T-cell (primary cell): ENCODE measurements at places on chromosomes 7 and 10. TPM values are rescaled to one million over a fixed set of nuclear protein-coding genes. Genes with fewer than 3 reads are reported as not detected.

DNA sequence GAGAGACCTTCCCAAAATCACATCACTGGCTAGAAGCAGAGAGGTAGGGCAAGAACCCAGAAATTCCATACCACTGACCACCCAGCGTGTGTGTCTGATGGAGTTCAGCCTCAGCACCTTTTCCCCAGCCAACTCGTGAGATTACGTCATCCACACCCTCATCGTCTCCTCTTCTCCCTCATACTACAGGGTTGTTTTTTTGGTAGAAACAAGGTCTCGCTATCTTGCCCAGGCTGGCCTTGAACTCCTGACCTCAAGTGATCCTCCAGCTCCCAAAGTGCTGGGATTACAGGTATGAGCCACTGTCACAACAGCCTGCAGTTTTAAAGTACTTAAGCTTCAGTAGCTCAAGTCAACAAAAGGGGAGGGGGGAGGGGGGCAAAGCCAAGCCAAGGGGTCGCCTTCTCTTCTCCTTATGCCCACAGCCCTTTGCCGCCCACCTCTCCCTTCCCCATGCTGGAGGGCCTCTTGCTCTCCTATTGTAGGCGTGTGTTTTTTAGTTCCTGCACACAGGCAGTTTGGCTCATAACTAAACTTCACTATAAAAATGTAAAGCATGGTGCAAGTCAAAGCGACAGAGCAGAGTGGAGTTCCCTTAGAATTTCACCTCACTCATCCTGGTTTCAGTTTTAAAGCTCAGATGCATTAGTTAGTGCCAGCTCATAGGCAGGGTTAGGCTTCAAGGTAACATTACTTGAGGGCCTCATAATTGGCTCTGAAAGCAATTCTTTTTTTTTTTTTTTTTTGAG, 5.2 kb upstream of the PRDX3 start:
- no peak overlapping the region for H3K4me3 ChIP-seq
- H3K27me3 ChIP-seq, result no peaks in the 10 kb centered on the region
- peaks cover 4% of the 10 kb centered on the region for H3K4me1 ChIP-seq
- H3K36me3 ChIP-seq, result no peaks in the 10 kb centered on the region
- no peak overlapping the region for H3K27ac ChIP-seq

FXYD4 gene
- total RNA-seq, result not detected

PNPLA8 gene
- 18.7 TPM for total RNA-seq

DNA sequence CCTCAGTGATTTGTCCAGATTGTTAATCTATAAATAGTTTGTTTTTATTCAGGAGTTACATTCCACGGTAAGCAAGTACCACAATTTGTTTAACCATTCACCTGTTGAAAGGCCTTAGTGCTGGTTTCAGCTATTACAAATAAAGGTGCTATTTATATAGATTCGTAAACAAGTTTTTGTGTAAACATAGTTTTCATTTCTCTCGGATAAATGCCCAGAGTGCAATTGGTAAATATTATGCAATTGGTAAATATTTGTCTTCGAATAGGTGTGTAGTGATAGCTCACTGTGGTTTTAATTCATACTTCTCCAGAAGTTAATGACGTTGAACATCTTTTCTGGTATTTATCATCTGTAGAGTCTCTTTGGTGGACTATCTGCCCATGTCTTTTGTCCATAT, 76.4 kb upstream of the RSU1 start:
- H3K27ac ChIP-seq, result no peak overlapping the region
- no peaks in the 10 kb centered on the region for H3K27me3 ChIP-seq
- H3K36me3 ChIP-seq, result no peaks in the 10 kb centered on the region
- no peak for DNase-seq

DNA sequence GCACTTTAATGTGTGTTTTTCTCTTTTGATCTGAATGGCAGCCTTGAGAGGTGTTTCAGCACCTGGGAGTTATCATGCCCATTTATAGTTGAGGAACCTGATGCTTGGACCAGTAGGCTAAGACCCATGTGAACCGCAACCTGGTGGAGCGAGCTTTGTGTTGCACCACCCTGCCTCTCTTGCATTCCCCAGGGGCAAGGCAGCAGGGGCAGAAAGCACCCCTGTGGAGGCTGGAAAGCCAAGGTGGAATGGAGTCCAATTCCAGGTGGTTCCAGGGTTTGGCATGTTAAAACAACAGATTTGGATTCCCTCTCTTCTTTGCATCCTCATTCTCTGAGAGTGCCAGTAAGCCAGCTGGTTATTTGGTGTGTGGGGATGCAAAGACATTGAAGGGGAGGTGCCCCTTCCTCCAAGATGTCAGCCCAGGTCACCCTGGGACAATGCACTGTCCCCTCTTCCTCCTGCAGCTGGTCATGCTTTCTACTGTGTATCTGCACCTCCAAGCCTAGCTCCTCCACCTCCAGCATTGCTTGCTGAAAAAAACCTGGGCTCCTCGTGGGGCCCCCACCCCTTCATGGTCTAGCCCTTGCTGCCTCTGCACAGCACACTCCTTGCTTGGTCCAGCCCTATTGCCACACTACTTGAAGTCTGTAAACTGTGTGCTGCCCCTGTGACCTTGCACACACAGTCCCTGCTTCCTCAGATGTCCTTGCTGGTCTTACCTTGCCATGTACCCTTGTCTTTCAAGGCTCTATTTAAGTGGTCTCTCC, 5.6 kb upstream of the CDH23 start:
- H3K4me3 ChIP-seq, result no peak overlapping the region
- no peak for DNase-seq
- peaks cover 2% of the 10 kb centered on the region for H3K4me1 ChIP-seq
- H3K36me3 ChIP-seq, result no peaks in the 10 kb centered on the region
- H3K27ac ChIP-seq, result no peak overlapping the region

- no peak overlapping the region for H3K27ac ChIP-seq
- H3K4me3 ChIP-seq, result no peak overlapping the region
- H3K27me3 ChIP-seq, result no peaks in the 10 kb centered on the region
- no peaks in the 10 kb centered on the region for H3K36me3 ChIP-seq
These were observed 1.3 kb downstream of the RAPGEF5 start for GRCh38 chr7:22355620-22356009.

- H3K4me3 ChIP-seq, result no peak overlapping the region
- no peaks in the 10 kb centered on the region for H3K36me3 ChIP-seq
- DNase-seq, result no peak
- H3K27me3 ChIP-seq, result no peaks in the 10 kb centered on the region
- H3K4me1 ChIP-seq, result peaks cover 3% of the 10 kb centered on the region
These were observed 22.6 kb upstream of the HERPUD2 start for GRCh38 chr7:35717516-35717915.
